CD8-positive, alpha-beta memory T cell (primary cell): ENCODE measurements at places on chromosomes 7 and 10. TPM values are rescaled to one million over a fixed set of nuclear protein-coding genes. Genes with fewer than 3 reads are reported as not detected.

WDR91 gene
- 25.1 TPM for total RNA-seq

GRID2IP gene
- total RNA-seq = 0.51 TPM

DNA sequence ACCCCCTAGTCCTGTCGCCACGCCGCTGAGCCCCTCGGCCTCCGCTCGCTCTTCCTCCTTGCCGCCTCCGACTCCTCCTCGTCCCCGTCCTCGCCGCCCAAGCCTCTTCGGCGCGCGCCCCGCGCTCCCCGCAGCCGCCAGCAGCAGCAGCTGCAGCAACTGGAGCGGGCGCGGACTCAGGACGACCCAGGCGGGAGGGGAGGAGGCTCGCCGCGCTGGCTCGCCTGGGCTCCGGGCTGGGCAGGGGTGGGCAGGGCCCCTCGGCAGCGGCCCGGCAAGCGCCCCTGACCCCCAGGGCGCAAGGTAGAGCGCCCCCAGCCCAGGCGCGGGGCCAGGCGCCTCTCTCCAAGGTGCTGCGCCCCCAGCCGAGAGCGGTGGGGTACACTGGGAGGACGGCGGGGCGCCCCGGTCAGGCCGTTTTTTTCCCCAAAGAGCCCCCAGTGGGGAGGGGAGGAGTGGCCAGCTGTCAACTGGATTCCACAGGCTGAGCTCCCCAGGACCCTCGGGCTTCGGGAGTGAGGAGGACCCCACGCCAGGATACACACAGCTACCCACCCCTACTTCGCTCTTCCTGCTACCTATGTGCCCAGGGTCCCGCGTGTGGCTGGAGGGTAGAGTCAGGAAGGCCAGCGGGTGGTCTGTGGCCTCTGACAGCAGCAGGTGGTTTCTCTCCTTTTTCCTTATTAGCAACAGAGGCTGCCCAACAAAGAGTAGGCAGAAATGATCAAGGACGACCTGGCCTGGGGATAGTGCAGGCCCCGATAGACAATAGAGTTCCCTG, 903 bp upstream of the KCNMA1 start:
- no peak for DNase-seq
- H3K27me3 ChIP-seq = peaks cover 17% of the 10 kb centered on the region
- H3K36me3 ChIP-seq = no peaks in the 10 kb centered on the region
- H3K4me1 ChIP-seq = no peaks in the 10 kb centered on the region
- H3K27ac ChIP-seq = no peak overlapping the region

DNA sequence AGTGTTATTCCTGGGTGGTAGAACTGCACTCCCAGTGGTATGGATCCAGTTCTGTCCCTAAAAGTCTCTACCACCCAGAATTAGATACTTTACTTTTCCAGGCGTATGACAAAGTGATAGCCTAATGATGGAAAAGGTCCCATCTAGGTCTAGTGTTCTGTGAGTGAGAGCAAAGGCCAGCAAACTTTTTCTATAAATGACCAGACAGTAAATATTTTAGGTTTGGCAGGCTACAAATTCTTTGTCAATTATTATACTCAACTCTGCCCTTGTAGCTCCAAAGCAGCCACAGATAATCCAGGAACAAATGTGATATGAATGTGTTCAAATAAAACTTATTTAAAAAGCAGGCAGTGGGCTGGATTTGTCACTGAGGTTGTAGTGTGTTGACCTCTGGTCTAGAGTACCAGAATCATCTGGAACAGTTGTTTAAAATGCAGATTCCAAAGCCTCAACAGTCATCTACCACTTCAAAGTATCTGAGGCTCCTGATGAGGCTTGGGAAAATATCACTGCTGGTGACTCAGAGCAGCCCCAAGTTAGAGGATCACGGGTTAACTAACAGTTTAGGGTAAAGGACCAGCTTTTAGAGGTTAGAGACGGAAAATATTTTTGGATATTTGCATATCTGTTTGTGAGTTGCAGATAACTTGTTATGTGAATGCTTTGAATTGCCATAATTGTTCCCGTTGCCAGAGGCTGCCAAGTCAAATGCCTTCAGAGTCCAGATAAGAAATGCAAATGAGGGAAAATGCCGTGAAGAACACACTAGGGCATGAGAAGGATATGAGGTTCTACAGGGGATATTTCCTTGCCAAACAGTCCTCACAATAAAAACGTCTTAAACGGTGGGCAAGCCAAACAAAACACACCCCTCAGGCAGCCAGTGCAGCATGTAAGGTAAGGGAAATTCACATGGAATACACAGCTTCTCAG, 19.4 kb downstream of the NRAP start:
- no peaks in the 10 kb centered on the region for H3K27me3 ChIP-seq
- no peaks in the 10 kb centered on the region for H3K4me1 ChIP-seq
- H3K27ac ChIP-seq = no peak overlapping the region
- H3K36me3 ChIP-seq = no peaks in the 10 kb centered on the region
- DNase-seq = no peak

DNA sequence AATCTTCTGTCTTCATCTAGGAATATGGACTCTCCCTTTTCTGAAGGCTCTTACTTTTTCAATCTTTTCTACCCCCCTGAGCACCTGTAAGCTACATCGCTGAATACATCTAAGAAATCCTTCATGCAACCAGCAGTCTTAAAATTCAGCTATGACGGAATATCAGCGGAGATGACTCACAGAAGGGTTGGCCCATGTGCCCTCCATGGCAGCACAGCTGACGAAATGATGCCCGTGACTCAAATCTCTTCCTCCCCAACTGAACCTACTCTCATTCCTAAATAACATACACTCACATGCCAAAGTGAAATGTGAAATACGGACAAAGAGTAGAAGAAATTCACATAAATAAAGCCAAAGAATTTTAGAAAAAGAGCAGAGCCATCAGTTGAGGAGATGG, 30.3 kb upstream of the NCAPG2 start:
- no peak overlapping the region for H3K27ac ChIP-seq
- H3K4me1 ChIP-seq = no peaks in the 10 kb centered on the region
- H3K36me3 ChIP-seq = peaks cover 45% of the 10 kb centered on the region
- no peaks in the 10 kb centered on the region for H3K27me3 ChIP-seq

DNA sequence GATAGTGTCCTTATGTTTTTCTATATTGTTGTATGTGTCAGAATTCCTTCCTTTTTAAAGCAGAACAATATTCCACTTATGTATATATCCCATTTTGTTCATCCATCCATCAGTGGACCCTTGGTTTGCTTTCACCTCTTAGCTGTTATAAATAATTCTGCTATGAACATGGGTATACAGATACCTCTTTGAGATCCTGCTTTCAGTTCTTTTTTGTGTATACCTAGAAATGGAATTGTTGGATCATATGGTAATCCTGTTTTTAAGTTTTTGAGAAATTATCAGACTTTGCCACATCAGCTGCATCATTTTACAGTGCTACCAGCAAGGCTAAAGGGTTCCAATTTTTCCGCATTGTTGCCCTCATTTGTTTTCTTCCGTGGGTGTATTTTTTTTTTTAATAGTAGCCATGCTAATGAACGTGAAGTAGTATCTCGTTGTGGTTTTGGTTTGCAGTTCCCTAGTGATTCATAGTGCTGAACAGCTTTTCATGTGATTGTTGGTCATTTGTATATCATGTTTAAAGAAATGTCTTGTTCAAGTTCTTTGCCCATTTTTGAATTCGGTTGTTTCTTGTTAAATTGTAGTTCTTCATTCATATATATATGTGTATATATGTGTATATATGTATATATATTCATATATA, 87.8 kb downstream of the LCOR start:
- peaks cover 5% of the 10 kb centered on the region for H3K36me3 ChIP-seq
- no peak for DNase-seq
- H3K27ac ChIP-seq = no peak overlapping the region
- no peaks in the 10 kb centered on the region for H3K27me3 ChIP-seq
- peaks cover 6% of the 10 kb centered on the region for H3K4me1 ChIP-seq

GRCh38 chr10:3391657-3392056, 219.1 kb upstream of the PITRM1 start:
- DNase-seq = no peak
- no peak overlapping the region for H3K4me3 ChIP-seq
- no peaks in the 10 kb centered on the region for H3K36me3 ChIP-seq
- H3K4me1 ChIP-seq = no peaks in the 10 kb centered on the region
- H3K27me3 ChIP-seq = no peaks in the 10 kb centered on the region
- H3K27ac ChIP-seq = no peak overlapping the region

DNA sequence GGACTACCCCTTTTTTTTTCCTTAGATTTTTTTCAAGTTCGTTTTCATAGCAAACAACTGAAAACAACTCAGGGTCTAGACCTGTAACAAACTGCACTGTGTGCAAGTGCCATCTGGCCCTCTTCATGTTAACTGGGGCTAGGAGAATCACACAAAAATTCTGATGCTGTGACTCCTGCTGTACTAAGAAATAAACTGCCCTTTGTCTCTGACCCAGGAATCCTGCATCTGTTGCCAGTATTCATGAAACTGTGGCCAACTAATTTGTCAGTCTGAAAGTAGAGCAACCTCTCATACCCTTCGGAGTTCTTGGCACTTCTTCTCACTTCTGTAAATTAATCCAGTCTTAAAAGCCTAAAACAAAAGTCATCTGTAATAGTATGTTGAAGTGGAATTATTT, 218.4 kb upstream of the PCDH15 start:
- no peaks in the 10 kb centered on the region for H3K27me3 ChIP-seq
- H3K4me1 ChIP-seq = no peaks in the 10 kb centered on the region
- DNase-seq = no peak
- H3K27ac ChIP-seq = no peak overlapping the region
- H3K36me3 ChIP-seq = no peaks in the 10 kb centered on the region

DNA sequence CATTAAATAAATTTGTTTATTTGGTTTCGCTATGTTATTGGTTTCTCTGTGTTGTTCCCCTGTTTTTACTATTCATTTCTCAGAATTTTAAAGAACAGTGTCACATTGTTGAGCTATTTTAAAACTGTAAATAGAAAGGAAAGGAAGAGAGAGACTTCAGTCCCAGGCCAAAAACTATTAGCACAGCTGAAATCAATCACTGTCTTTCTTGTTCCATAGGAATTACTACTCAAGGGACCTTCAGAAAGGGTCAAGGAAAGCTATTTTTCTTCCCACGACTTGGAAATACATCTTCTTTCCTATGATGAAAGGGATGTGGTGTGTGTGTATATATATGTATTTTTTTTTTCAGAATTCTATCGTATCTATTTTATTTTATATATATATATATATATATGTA, 29.0 kb upstream of the GNAT3 start:
- H3K36me3 ChIP-seq = no peaks in the 10 kb centered on the region
- H3K4me1 ChIP-seq = no peaks in the 10 kb centered on the region
- no peaks in the 10 kb centered on the region for H3K27me3 ChIP-seq
